GM19239 (cell line): ENCODE measurements at places on chromosomes 5 and 9.

GRCh38 chr9:37692622-37693221 is 42.0 kb downstream of the FRMPD1 start:
- no peak for DNase-seq

DNA sequence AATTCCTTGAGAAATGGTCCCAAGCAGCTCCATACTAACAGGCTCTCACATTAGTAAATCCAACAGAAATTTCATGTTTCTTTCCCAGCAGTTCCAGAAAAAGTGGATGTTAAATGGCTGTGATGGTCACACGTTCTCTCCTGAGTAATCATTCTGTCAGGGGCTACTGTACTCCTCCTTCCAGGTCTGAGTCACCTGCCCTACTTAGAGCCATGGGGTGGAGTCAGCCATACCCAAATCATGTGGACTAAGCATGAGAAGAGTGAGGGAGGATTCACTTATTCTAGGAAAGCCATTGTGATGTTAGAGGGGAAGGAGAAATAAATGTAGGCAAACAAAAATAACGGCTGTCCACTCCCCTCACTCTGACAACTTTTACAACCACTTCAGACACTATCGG is 547.2 kb downstream of the CSNK1G3 start:
- DNase-seq = no peak

GRCh38 chr5:18553269-18553668 is 919.0 kb downstream of the TAF11L14 start:
- DNase-seq = no peak

- no peak for DNase-seq
These were observed 399.2 kb downstream of the IRX2 start for GRCh38 chr5:2352101-2352861.

- no peak for DNase-seq
These were observed 398.3 kb downstream of the ANXA1 start for GRCh38 chr9:73549991-73550390.

DNA sequence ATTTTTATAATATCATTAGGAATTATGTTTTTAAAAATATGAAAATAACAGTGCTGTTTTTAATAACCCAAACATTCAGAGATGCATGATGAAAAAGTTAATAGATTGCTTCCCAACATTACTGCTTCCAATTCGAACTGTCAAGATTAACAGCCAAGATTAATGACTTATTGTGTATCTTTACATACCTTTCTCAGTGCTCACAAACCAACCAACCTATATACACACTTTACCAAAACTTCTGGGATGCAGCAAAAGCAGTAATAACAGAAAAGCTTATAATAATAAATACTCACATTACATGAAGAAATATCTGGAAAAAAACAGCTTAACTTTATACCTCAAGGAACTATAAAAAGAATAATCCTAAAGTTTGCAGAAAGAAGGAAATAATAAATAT is 82.1 kb downstream of the TMEM232 start:
- DNase-seq = no peak

- DNase-seq = no peak
These were observed 71.1 kb upstream of the SLC44A1 start for GRCh38 chr9:105173306-105173705.

- no peak for DNase-seq
These were observed 6.6 kb upstream of the ARSI start for GRCh38 chr5:150309101-150309885.

GRCh38 chr5:29170599-29170998 is 2022.9 kb upstream of the CDH6 start:
- DNase-seq = no peak

GRCh38 chr5:4373051-4373820 is 766.9 kb upstream of the ADAMTS16 start:
- no peak for DNase-seq

GRCh38 chr5:33892620-33893137 is 889 bp upstream of the ADAMTS12 start:
- DNase-seq = no peak

DNA sequence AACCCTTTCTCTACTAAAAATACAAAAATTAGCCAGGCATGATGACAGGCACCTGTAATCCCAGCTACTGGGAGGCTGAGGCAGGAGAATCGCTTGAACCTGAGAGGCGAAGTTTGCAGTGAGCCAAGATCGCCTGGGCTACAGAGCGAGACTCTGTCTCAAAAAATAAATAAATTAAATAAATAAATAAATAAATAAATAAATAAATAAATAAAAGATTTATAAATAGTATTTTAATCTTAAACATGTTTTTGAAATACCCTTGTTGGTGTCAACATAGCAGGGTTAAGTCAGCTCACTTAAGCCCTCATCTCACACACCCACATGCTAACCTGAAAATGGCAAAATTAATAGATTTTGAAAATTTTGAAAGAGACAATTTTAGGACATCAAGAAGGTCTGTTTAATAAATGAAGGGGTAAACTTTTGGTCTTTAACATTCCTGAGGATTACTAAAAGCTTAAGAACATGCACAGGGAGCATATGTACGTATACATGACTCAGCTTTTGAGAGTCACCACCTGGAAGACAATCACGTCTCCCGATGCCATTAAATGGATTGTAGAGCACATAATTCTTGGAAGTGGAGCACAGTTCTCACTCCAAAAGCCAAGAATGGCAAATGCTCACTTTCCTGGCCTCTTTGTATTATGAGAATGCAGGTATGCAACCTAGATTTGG is 202.5 kb downstream of the GDNF start:
- no peak for DNase-seq

- no peak for DNase-seq
These were observed 11.0 kb downstream of the C1QTNF3 start for GRCh38 chr5:34031966-34032365.

GRCh38 chr5:73280386-73280785 is 107.4 kb downstream of the TMEM174 start:
- no peak for DNase-seq

GRCh38 chr5:169988947-169989346 is 8.7 kb upstream of the INSYN2B start:
- DNase-seq = no peak

DNA sequence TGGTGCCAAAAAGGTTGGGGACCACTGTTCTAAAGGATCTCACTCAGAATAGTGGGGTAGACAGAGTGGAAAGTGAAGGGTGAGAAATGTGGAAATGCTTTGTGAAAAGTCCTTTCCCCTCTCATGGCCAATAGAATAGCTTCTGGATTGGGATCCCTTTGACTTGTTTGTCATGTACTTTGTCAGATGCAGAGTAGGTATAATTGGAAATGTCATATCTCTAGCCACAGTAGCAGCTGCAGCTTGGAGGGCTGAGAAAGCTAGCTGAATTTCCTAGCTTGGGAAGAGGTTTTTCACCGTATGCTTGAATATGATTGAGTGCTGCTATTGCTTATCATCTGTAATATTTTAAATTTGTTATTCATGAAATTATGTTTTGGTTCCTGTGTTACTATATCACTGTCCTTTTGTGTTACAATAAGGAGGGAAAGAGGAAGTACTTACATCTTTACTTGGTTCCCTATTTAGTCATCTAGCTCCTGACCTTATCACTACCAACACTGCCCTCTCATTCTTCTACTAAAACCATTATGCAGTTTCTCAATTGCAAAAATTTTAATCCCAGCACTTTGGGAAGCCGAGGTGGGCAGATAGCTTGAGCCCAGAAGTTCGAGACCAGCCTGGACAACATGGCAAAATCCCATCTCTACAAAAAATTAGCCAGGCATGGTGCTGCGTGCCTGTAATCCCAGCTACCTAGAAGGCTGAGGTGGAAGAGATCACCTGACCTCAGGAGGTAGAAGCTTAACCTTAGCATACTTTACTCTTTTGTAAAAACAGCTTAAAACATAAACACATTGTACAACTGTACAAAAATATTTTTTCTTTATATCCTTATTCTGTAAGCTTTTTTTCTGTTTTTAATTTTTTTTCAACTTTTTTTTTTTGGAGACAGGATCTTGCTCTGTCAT is 12.4 kb downstream of the SLC30A5 start:
- no peak for DNase-seq

GRCh38 chr5:146450002-146450401 is 2.9 kb downstream of the TCERG1 start:
- DNase-seq = no peak

GRCh38 chr9:125759764-125760129 is 12.6 kb downstream of the PBX3 start:
- DNase-seq = no peak

GRCh38 chr9:131639769-131640437 is 94.6 kb downstream of the PRRT1B start:
- no peak for DNase-seq

GRCh38 chr9:86860006-86860405 is 87.3 kb downstream of the GAS1 start:
- no peak for DNase-seq

DNA sequence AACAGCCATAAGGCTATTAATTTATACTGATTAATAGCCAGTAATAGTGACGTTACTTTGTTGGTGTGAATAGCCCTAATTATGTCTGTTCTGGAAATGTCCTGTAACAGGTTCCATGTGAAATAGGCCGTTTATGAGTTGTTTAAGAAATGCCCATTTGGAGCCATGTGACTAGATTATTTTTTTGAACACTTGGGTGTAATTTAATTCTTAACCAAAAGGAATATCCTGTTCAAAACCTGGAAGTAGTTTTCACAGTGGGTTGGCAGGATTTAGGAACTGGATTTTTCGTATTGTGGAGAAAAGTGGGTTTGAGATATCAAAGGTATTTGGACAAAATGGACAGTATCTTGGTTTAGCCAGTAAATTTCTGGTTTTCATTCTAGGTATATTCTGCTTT is 1.3 kb downstream of the TENT2 start:
- DNase-seq = no peak

GRCh38 chr9:124280176-124280691 is 22.5 kb downstream of the NEK6 start:
- DNase-seq = no peak

GRCh38 chr9:110033869-110034268 is 174.1 kb downstream of the C9orf152 start:
- no peak for DNase-seq

DNA sequence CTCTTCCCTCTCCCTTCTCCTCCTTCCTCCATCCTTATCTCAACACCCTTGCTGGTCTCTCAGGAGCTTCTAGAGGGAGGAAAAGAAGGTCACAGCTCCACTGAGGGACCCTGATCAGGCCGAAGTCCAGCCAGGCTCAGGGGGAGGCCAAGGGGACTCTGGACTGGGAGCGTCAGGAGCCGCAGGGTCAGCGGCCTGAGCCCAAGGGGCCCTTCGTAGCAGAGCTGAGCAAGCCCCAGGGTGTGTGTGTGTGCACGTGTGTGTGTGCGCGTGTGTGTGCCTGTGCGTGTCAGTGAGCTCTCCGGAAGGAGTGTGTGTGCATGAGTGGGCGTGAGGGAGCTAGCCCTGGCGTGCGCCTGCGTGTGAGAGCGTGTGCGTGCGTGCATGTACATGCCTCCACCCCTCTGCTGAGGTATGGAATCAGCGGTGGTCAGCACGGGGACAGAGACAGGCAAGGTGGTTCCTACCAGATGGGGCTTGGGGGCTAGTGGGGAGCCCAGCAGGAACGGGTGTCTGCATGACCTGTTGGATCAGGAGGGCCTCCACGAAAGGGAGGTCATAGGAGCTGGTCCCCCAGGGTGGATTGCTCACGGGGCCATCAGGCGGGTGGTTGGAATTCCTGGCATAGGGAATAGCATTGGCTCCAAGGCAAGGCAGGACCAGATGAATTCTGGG is 10.0 kb upstream of the AGPAT2 start:
- no peak for DNase-seq

- peak; percentile 15 for DNase-seq
These were observed 260.4 kb downstream of the GABRB2 start for GRCh38 chr5:161286066-161286655.

DNA sequence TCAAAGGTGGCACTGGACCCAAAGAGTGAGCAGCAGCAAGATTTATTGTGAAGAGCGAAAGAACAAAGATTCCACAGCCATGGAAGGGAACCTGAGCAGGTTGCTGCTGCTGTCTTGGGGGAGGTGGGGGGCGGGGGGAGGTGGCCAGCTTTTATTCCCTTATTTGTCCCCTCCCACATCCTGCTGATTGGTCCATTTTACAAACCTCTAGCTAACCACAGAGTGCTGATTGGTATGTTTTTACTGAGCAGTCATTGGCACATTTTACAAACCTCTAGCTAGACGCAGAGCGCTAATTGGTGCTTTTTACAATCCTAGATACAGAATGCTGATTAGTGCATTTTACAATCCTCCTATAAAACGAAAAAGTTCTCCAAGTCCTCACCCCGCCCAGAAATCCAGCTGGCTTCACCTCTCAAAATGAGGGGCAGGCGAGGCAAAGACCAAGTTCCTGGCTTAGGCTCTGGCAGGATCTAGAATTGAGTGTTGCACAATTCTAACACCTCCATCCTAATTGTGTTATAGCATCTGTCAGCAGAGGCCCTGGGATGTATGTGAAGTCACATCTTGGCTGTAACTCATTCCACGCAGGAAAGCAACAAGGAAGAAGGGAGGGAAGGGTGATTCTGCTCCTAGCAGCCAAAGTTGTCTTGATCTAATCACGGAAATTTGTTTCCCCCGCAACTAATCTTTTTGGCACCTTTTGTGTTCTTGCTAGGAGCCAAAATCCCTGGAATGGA is 34.3 kb downstream of the ROR2 start:
- no peak for DNase-seq

GRCh38 chr5:112738191-112738560 is 491 bp downstream of the APC start:
- DNase-seq = no peak

DNA sequence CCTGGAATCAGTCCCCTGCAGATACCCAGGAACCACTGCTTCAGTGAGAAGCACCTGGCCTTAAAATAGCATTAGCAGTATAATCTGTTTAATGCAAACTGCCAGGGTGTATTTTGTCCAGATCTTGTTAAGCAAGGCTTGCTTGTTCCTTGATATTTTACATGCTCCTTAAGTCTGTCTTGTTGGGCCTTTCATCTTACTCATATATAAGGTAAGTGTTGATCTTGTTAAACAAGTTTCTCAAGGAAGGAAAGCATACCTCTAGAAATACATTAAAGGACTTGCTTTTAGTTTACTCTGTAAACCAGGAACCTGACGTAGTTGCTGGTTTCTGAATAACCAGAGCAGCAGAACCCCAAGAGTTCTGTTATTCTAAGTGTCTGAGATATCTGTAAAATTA is 13.7 kb downstream of the HSPA4 start:
- no peak for DNase-seq

DNA sequence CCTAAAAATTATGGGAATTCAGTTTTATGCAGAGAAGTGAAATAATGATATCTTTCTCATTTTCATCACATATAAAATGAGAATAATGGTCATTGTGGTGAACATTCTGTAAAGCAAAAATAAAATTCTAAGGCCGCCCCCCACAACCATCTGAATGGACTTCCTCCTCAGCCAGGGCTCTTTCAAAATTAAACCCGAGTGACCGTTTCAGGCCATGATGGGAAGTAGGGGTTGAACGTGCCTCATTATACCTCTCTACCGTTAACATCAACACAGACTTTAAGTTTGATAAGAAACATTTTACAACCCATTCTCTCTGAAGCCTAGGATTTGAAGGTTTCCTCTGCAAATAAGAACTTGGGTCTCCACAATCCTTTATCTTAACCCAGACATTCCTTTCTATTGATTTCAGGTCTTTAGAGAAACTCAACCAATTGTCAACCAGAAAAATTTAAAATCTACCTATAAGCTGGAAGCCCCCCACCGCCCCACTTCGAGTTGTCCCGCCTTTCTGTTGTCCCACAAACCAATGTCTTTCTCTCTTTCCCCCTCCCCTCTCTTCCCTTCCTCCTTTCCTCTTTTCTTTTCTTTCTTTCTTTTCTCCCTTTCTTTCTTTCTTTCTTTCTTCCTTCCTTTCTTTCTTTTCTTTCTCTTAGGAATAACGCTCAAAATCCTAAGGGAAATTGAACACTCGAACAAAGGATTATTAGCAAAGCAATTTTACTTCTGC is 1.7 kb upstream of the TMCO6 start:
- DNase-seq = no peak

- DNase-seq = no peak
These were observed 47.9 kb downstream of the DEPDC1B start for GRCh38 chr5:60651872-60652620.

- no peak for DNase-seq
These were observed 31.7 kb downstream of the AP3S1 start for GRCh38 chr5:115873392-115873791.
